ENCODE measurements at places on chromosomes 5 and 9.

- no peak for DNase-seq
These were observed 1176.9 kb upstream of the NUDT12 start for GRCh38 chr5:104739503-104739902.

DNA sequence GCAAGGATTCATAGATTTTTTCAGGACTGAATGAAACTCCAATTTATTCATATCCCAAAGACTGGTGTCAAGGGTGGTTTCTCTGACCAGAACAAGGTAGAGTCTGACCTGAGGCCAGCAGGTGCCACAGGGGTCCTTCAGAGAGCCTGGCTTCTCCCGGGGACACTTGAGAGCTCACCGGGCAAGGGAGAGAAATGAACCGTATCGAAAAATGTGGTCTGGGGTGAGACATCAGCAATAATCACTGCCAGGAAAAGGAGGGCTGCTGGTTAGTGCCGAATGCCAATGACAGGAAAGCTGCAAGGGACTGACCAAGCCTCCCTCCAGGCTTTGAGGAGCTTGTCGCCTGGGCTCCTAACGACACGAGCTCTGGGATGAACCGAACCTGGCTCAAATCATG, 142.7 kb downstream of the TTLL11 start:
- no peak for DNase-seq

- DNase-seq: peak; percentile 21
These were observed 36.7 kb downstream of the MTREX start for GRCh38 chr5:55344392-55344992.

- no peak for DNase-seq
These were observed 70.0 kb downstream of the LMNB1 start for GRCh38 chr5:126846744-126847455.

GRCh38 chr9:80231318-80232236, 659.8 kb downstream of the TLE4 start:
- DNase-seq: no peak

DNA sequence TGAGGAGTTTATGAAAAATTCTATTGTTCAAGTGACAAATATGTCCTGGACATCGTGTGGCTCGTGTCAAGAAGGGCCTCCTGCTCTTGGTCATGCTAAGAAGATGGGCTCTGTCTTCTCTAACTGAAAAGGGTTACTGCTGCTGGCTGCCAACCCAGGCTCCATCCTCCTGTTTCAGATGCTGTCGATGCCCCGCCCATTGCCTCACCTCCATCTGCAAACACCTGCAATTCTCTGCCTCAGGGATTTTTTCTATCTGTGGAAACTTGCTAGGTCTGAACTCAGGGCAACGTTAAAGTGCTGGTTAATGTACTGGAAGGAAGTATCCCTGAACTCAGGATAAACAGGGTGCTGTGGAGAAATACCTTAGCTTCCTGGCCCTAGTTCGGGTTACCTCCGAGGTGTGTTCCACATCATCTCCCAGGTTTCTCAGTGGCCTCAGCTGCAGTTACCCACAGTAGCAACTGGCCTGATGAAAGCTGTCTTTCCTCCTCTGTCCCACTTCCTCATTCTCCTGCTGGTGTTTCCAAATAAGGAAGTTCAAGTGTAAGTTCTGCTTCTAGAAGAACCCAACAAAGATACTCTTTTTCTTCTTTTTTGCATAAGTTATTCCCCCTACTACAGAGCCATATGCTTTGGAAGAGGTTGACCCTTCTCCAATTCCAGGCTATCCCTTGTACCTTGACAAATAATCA, 151.7 kb upstream of the SMIM23 start:
- DNase-seq: no peak

DNA sequence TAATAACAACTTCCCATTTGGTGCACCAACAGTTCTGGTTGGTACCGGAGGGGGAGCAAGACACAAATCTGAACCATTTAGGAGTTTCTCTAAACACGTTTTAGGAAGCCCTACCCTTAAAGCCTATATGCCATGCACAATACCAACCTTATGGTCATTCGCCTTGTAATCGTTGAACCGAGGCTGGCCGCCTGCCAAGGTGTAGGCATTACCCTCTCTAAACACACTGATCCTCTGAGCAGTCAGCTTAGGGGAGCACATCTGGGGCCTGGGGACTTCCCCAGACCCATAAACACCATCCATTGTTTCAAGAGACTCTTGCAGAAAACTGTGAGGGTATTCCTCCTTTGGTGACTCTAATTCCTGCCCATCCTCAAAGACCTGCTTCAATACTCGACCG, 328 bp downstream of the GRXCR2 start:
- DNase-seq: no peak

DNA sequence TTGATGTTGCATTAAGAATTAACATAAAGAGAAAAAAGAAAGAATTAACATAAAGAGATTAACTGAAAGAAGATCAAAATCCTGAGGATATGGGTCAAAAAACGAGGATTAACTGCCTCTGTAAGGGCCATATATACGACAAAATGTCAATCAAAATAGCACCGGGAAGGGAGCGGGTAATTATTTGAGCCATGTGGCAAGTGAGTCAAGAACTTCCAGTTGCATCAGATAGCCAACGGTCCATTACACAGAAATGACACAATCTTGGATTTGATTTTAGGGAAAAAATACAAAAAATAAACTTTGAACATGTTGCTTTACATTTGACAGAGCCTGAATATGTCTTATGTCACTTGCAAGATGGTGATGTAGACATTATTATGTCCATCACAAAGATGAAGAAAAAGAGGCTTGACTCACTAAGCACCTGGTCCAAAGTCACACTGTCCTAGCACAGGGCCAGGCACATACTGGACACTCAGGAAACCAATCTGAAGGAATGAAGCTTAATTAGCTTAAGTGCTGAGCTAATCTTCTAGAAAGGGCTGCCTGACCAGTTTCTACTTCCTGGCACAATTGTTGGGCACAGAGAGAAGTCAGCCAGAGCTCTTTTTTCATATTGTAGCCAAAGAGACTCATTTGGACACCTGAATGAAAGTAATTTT, 273.2 kb upstream of the PAPPA start:
- no peak for DNase-seq

- no peak for DNase-seq
These were observed 456.7 kb downstream of the TLE4 start for GRCh38 chr9:80028501-80028900.

- no peak for DNase-seq
These were observed 40.3 kb downstream of the UBE2D2 start for GRCh38 chr5:139601429-139601828.

- DNase-seq: no peak
These were observed 15.2 kb upstream of the TNIP1 start for GRCh38 chr5:151096001-151096373.
